ENCODE measurements at places on chromosomes 7 and 10.

DNA sequence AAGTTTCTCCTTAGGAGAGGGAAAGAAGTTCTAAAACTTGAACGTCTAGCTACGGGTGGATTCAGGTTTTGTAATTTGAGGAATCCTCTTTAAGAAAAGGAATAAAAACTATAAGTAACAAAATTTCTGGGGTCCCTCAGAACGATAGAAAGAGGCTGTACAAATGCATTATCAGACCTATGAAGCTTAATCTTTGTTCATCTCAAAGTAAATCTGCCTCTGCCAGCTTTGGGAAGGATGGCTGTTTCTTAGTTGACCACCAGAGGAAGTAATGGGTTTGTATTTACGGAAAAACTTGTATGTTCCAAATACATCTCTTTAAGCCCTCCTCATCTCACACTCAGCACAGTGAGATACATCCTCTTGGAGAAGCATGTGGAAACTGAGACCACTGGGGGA, 864 bp downstream of the PSTK start:
- no peak for DNase-seq

- no peak for DNase-seq
Measured at GRCh38 chr10:15149042-15149771, 19.3 kb downstream of the NMT2 start.

GRCh38 chr10:101617824-101618568, 29.9 kb downstream of the DPCD start:
- DNase-seq: no peak

DNA sequence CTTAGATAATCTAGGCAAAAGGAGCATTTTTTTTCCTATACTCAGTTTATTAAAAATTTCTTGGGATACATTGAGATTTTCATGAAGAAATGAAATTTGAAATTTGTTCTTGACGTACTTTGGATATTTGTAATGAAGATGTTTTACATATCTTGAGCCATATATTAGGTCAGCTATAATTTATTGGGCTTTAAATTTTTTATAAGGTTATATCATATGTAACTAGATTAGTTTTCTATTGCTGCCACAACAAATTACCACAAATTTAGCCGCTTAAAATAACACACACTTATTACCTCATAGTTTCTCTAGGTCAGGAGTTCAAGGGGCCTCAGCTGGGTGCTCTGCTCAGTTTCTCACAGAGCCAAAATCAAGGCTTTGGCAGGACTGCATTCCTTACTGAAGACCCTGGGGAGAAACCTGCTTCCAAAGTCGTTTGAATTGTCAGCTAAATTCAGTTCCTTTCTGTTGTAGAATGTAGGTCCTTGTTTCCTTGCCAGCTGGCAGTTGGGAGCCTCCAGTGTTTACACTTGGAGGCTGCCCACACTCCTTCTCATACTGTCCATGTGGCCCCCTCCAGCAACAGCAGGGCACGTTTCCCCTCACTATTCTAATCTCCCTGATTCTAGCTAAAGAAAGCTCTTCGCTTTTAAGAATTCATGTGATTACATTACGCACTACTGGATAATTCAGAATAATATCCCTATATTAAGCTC, 42.6 kb upstream of the DNAH11 start:
- DNase-seq: no peak

- no peak for DNase-seq
Measured at GRCh38 chr7:91628742-91629141, 251.8 kb downstream of the MTERF1 start.

GRCh38 chr10:25556457-25556856, 377.6 kb upstream of the MYO3A start:
- DNase-seq: no peak

Measured in NCI-H1694 (cell line).